C1 segment of cervical spinal cord (tissue), 14 donors: ENCODE measurements at places on chromosomes 7 and 10.

- DNase-seq: no peak
These were observed 40.6 kb upstream of the TSPAN13 start for GRCh38 chr7:16712916-16713315.

DNA sequence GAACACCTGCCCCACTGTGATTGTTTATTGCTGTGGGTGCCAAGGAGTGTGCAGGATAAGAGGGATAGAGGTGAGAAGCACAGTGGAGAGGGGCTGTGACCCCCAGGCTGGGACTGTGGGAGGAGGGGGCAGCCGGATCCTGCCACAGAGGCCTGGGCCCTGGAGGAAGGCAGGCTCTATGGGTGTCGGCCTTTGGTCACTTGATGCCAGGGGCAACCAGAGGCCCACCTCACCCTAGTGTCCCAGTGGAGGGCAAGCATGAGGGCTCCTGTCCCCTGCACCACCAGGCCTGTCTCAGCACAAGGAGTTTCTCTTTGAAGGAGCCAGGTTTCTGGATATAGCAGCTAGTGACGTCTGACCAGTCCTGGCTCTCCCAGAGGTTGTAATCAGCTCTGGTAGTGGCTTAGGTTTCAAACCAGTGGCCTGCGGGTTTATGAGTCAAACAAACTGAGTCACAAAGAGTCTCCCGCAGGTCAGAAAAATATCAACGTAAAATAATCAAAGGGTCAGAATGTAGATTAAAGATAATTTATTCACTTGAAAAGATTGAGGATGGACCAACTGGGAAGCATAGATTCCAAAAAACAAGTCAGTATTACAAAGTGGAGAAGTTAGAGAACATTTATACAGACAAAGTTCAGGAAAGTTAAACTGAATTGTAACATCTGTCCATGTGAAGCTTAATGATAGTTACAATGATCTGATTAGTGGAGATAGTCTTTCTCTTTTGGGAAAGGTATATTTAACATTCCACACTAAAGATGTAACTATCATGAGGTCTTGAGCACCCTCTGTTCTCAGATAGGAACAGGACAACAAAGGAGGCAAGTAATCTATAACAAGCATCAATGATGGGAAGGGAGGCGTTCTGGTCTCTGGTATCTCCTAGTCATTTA, 37.2 kb upstream of the ZNF488 start:
- no peak for DNase-seq

GRCh38 chr10:1932692-1933094, 195.4 kb upstream of the ADARB2 start:
- no peak for DNase-seq

DNA sequence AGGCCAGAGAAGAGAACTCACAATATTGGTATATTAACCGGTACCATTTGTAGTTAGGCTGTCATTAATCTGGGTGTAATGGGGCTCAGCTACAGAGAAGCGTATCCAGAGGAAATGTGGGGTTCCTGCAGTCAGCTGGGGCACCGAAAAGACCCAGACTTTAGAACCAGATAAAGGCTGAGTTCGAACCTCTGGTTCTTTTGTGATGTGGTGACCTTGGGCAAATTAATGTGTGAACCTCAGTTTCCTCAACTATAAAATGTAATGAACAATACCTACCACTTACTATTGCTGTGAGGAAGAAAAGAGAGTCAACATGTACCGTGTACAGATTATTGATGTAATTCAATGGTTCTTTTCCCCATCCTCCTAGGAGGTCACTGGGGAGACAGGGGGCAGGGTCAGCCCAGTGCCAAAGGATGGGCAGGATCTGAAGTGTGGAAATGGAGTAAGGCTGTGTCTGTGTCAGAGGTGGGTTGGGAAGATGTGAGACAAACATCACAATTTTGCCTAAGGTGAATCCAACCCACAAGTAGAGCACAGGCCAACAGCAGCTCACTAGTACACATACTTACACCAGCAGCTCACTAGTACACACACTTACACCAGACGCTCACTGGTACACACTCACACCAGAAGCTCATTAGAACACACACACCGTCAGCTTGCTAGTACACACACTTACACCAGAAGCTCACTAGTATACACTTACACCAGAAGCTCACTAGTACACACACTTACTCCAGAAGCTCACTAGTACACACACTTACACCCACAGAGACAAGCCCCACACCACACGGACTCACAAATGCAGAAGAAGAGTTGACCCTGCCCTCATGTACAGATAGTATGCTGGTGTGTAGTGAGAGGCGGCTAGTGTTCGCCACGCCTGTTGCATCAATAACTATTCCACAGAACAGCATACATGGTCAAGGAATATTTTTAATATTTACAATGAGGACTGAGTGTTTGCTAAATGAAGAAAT, 28.0 kb downstream of the PRSS2 start:
- no peak for DNase-seq
